ENCODE measurements at places on chromosomes 1 and 21. TPM values are rescaled to one million over a fixed set of nuclear protein-coding genes. Genes with fewer than 3 reads are reported as not detected.
A peak's percentile ranks its signal among the peaks of the same experiment; 100 is the strongest.

PRAMEF17 gene
- not detected for total RNA-seq

LEPR gene
- 10.0 TPM for total RNA-seq

AMPD1 gene
- not detected for total RNA-seq

PCNX2 gene
- total RNA-seq: 34.4 TPM

SHISAL2A gene
- total RNA-seq: not detected

LDLRAD1 gene
- not detected for total RNA-seq

CAPN8 gene
- total RNA-seq: not detected

PLA2G2C gene
- total RNA-seq: not detected

CSF3R gene
- under 0.01 TPM for total RNA-seq

RPE65 gene
- not detected for total RNA-seq

DNA sequence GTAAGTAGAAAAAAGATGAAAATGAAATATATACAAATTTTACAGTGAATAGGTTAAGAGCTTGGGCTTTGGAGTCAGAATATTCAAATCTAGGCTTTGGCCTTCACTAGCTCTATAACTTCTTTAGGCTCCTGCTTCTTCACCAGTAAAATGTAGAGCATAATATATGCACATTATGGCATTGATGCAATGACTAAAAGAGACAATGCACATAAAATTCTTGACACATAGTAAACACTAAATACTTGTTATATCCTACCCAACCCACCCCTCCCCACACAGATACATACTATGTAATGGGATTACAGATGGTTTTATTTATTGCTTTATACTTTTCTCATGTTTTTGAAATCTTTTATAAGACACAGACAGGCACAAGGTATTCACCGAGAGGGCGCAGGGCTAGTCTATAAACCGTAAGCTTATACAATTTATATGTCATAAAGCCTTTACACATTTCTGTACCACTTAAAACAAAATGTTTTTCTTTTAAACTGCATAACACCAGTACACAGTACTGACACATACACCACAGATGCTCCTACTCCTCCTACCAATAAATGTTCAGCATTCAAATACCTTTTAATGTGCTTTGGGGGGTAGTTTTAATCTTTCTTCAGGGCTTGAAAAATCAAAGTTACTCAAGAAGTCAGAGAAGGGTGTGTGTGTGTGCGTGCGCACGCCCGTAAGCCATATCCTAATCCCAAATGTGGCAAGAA lies 109.8 kb downstream of the ACBD6 start:
- no peak for DNase-seq

GRCh38 chr1:91700771-91701471 lies 185.0 kb downstream of the TGFBR3 start:
- DNase-seq: peak; percentile 65

- DNase-seq: peak; percentile 78
Observed at GRCh38 chr1:54403808-54404261, 2.4 kb downstream of the SSBP3 start.

DNA sequence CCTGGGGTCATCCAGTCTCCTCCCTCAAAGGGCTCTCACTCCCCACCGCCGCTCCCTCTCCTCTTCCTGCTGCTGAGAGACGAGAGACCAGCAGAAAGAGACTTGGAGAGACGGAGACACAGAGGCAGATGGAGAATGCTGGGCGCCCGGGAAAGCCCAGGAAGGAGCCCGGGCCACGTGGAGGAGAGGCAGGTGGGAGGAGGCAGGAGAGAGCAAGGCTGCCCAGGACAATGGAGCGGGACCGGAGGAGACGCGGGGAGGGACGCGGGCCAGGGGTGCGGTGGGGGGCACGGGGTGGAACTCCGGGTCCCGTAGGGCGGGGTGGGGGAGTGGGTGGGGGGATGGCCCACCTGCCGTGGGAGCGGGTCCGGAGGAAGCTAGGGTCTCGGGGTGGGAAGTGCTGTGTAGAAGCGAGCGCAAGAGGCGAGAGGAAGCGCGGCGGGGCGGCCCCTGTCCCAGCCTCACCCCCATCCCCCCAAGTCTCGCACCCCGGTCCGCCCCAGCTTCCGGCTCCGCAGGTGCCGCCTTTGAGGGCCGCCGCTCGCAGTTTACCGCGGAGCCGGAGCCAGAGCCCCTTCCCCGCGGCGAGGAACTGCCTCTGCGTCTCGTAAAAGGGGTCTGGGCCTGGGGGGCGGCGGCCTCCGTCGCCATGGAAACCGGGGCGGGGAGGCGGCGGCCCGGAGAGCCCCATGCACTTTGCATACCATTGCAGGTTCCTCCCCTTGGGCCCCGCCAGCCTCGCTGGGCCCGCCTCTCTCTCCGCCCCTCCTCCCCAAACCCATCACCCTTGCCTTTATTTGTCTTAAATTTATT lies 11.7 kb upstream of the EPHA2 start:
- DNase-seq: no peak

GRCh38 chr21:31571879-31572278 lies 87.6 kb upstream of the SOD1 start:
- no peak for DNase-seq

DNA sequence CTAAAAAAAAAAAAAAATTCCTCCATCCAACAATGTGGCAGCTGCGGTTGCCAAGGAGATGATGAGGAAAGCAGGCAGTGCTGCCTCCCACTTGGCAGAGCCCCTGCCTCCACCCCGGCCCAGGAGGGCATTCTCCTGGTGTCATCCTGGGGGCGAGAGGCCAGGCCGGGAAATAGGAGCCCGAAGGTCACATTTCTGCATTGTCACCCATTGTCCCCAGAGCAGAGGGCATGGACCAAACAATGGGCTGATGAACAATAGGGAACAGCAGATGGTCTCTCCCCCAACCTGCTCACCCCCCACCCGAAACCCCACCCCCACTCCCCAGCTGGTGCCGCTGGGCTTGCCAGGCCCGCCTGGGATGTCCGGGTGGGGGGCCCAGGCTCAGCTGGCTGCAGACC lies 37.3 kb downstream of the CAMK2N1 start:
- DNase-seq: no peak

GRCh38 chr1:224831501-224831900 lies 98.0 kb upstream of the DNAH14 start:
- peak; percentile 6 for DNase-seq

DNA sequence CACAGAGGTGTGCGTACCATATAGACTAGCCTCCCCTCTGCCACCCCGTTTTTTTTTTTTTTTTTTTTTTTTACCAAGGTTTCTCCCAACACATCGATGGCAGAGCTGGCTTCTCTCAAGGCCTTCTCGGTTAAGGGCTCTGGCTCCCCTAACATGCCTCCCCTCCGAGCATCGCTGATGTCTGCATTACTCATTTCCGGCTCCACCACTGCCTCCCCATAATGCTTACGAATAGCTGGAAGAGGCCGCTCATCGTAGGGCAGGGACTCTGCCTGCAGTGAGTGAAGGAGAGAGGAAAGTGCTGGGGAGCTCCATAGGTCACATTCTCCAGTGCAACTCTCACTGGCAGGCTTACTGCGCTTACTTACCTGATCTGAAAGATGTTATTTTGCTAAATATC lies 20.6 kb downstream of the CEP104 start:
- no peak for DNase-seq

- DNase-seq: peak; percentile 44
Observed at GRCh38 chr1:40078512-40079333, 18.3 kb downstream of the PPT1 start.

- peak; percentile 59 for DNase-seq
Observed at GRCh38 chr1:38740487-38740886, 119.1 kb downstream of the RRAGC start.

- no peak for DNase-seq
Observed at GRCh38 chr21:46182548-46183336, 1.5 kb downstream of the SPATC1L start.

DNA sequence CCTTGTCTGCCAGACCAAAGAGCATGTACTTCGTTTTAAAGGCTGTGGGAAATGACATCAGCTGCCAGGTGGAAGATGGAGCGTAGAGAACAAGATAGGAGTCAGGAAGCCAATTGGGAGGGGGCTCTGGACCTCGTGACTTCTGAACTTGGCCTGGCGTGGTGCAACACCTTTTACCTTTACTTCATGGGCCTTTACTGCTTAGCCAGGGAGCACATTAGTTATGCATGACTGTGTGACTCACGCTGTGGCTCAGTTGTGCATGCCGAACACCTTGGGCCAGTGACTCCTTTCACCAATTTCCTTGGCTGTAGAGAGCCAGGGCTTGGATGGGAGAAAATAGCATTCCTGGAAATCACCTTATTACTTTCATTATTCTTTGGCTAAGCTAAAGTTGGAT lies 7.2 kb downstream of the XCL1 start:
- DNase-seq: no peak

DNA sequence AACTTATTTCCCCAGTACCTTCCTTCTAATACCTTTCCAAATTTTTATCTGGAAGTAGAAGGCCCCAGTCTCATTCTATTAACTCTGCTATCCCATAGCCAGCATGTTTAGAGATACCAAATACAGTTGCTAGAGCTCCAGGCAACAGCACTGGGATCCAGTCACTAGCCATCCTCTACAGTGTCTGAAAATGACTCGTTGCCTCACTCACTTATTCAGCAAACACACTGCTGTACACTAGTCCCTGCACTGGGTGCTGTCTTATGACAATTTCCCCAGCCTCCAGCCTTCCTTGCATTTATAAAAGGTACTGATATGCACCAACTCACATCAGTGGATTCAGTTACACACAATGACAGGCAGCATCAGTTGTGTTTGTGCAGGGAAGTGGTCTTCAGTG lies 179.0 kb downstream of the DSCAM start:
- DNase-seq: peak; percentile 4

GRCh38 chr1:1061682-1062345 lies 12.3 kb downstream of the RNF223 start:
- DNase-seq: peak; percentile 50

DNA sequence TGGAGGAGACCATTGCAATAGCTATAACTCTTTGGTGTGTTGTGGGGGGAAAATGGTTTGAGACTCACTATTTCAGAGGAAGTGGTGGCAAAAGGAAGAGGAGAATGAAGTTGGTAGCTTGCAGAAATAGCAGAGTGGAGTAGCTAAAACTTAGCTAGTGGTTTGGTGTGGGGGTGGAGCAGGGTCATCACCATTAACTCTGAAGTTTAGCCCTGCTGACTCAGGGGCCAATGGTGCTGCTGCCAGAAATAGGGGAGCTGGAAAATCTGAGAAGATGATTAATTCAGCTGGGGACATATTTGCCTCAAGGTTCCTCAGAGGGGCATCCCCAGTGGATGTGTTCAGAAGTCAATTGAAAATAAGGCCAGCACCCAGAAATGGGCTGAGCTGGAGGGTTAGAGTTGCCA lies 65.4 kb downstream of the RUNX1 start:
- peak; percentile 86 for DNase-seq

- no peak for DNase-seq
Observed at GRCh38 chr1:107867422-107867821, 97.6 kb downstream of the VAV3 start.

GRCh38 chr1:181930187-181930586 lies 131.3 kb downstream of the ZNF648 start:
- no peak for DNase-seq

DNA sequence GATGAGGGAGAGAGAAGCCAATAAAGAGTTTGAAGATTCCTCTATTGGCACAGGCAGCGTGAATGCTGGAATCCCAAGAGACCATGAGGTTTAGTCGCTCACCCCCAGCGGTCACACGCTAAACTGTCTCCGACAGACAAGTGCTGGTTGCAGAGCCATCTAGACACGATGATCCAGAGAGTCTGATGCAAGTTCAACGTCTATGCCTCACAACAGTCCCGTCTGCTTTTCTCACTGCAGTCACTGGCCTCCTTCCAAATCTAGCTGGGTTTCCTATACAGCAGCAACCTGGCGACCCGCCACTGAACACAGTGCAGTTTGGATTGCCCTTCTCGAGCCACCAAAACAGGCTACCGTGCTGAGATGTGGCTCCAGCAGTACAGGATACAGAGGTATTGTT lies 98.6 kb upstream of the KRTAP19-8 start:
- peak; percentile 67 for DNase-seq

GRCh38 chr1:199959775-199960110 lies 67.8 kb upstream of the NR5A2 start:
- no peak for DNase-seq

DNA sequence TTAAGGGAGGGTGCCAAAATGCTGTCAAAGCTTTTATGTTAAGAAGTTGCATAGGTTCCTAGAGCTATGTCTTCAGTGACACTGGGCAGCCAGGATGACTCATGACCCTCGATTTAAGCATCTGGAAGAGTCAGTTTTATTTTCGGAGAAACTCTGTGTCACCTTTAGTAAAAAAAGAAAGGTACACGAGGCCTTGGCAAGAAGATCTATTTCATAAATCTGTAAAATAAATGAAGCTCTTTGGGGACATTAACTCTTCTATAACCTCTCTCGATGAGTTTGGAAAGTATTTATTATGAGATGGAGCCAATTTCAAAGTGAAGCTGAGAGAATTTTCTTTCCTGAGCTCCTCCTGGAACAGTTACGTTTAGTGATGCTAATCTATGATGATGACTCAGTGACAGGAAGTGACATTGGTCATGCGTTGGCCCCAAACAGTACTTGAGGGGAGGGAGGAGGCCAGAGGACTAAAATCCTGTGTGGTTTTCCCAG lies 156.5 kb downstream of the HLX start:
- DNase-seq: peak; percentile 70

GRCh38 chr1:100530880-100531487 lies 7.0 kb upstream of the GPR88 start:
- DNase-seq: peak; percentile 92

DNA sequence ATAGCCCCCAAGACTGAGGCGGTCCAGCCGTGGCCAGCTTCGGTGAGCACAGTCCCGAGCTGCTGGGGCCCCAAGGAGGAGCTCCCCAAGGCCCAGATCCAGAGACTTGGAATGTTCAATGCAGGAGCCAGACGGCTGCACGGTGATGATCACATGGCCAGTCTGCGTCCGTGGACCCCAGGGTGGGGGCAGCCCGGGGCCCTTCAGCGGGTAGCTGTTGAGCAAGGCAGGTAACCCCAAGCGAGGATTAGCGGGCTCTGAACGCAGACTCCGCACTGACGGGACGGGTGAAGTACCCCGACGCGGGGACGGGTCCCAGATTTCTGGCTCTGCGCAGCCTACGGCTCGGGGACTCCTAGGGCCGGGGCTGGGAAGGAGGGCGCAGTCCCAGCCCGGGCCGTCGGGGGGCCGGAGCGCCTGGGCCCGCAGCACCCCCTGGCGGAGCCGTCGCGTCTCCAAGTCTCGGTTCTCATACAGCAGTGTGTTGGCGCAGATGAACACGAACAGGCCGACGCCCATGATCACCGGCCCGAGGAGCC lies 2.7 kb downstream of the TMEM200B start:
- DNase-seq: peak; percentile 38

GRCh38 chr1:160626509-160627342 lies 20.1 kb downstream of the SLAMF1 start:
- no peak for DNase-seq

DNA sequence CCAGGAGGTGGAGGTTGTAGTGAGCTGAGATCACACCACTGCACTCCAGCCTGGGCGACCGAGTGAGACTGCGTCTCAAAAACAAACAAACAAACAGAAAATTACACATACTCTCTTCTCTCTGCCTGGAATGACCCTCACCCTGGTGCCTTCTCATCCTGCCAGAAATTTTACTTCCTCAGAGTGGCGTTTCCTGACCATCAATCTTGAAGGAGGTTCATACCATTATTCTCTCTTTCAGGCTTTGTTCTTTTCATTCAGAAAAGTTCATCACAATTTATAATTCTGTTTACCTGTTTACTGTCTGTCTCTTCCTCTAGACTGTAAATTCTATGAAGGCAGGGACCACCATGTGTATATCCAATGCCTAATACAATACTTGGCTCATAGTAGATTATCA lies 79.3 kb downstream of the RPS6KA1 start:
- no peak for DNase-seq
